ENCODE measurements at places on chromosomes 11 and 22. TPM values are rescaled to one million over a fixed set of nuclear protein-coding genes. Genes with fewer than 3 reads are reported as not detected.

Gene PATE2
- total RNA-seq: not detected

Gene ZW10
- 13.3 TPM for total RNA-seq

DNA sequence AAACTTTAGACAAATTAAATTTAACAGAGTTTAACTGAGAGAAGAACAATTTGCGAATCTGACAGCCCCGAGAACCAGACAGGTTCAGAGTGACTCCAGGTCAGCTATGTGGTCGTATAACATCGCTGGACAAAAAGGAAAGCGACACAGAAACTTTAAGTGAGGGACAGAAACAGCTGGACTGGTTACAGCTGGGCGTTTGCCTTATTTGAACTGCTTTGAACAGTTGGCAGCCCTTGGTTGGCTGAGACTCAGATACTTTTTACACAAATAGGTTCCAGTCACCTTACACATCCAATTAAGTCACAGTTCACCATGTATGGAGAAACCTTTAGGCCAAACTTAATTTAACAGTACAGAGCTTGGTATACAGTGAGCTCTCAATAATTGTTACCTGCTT, 436.9 kb downstream of the GUCY1A2 start:
- no peak for DNase-seq

DNA sequence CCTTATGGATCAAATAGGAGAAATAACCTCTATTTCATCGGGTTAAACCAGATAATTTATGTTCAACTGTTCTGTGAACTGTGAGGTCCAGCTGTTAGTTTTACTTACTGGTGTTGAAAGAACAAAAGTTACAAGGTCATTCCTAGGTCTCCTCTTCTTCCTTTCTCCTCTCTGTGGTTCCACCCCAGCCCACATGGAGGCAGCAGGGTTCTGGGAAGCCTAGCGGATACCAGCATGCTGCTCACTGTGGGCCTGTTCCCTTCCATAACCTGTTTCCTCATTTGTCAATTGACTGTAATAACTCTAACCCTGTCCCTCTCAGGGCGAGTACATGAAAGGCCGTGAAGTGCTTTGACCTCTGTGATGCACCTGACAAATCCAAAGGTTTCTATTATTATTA, 27.8 kb downstream of the RELT start:
- no peak for DNase-seq

DNA sequence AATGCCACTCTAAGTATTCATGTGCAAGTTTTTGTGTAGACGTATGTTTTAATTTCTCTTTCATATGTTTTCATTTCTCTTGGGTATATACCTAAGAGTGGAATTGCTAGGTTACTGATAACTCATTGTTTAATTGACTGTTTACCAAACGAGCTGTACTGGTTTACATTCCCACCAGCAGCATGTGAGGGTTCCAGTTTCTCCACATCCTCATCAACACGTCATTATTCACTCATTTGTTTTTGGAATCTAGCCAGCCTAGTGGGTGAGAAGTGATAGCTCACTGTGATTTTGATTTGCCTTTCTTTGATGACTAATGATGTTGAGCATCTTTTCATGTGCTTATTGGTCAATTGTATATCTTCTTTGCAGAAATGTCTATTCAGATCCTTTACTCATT, 4.0 kb downstream of the ANKRD13D start:
- no peak for DNase-seq

- no peak for DNase-seq
Measured at GRCh38 chr11:69534166-69534530, 52.7 kb downstream of the LINC01488 start.

DNA sequence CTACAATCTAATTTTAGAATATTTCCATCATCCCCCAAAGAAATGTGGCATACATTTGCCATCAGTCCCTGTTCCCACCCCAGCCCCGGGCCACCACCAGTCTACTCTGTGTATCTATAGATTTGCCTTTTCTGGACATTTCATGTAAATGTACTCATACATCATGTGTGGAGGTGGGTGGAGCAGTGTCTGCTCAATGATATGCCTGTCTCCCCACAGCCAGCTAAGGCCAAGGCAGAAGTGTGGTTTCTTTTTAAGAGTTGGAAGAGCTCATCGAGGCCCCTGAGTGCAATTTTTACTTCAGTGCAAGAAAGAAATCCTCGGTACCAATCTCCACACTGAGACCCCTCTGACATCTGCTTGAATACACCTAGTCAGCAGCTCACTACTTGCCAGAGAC, 80.5 kb downstream of the TP53I11 start:
- DNase-seq: no peak

DNA sequence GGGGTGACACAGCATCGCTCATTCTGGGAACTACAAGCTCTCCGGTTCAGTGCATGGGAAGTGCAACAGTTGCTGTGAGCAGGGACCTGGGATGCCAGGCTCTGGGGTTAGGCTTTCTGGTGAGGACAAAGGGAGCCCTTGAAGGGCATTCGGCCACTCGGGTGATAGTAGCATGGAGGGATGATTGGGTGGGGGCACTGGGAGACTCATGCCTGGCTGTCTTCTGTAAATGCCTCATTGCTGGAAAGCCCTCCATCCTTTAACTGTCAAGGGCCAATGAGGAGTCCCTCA, 9.9 kb downstream of the OAF start:
- no peak for DNase-seq

DNA sequence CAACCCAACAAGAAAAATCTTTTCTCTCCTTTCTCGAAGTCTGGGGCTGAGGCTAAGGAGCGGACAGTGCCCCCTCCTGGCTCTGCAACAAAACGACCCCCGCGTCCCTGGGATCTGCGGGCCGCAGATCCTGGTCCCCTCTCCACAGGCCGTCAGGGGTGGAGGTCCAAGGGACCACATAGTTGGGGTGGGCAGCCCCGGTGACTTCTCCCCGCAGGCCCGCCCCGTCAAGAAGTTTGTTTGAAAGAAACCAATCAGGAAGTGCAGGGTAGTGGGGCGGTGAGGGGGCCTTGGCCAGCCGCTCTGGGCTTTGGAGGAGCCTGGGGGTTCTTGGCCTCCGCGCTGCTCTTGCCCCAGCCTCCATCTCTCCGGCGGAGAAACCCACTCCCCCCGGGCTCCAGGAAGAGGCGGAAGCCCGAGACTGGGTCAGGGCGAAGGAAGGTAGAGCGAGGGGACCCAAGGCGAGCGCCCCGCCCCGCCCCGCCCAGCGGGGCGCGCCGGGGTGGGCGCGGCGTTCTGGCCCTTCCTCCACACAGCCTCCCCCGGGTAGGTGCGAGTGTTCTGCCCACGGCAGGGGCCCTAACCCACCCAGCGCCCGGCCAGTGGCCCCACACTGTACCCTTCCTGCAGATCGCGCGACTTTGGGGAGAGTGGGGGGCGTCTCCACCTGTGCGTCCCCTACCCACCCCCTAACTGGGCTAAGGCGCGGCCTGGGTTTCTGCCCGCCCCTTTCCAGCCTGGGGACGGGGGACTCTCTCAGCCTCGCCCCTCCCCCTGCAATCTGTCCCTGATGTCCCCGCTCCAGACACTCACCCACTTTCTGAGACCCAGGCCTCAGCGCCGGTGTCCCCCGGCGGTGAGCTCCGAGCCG, 1.3 kb downstream of the TP53I11 start:
- no peak for DNase-seq

DNA sequence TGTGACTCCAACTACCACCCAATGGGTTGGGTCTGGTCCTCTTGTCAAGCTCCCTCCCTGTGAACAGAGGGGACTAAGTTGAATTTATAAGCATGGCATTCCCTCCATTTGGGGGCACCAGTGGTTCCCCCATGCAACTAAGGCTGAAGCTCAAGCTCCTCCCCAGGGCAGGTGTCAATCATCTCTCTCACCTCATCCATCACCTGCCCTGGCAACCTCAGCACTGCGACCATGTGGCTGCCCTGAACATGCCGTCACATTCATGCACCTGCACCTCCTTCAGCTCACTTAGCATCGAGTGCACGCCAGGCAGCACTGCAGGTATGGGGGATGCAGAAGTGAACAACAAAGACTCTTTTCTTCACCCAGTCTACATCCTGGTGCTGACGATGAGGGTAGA, 799.3 kb downstream of the TBC1D22A start:
- DNase-seq: no peak

DNA sequence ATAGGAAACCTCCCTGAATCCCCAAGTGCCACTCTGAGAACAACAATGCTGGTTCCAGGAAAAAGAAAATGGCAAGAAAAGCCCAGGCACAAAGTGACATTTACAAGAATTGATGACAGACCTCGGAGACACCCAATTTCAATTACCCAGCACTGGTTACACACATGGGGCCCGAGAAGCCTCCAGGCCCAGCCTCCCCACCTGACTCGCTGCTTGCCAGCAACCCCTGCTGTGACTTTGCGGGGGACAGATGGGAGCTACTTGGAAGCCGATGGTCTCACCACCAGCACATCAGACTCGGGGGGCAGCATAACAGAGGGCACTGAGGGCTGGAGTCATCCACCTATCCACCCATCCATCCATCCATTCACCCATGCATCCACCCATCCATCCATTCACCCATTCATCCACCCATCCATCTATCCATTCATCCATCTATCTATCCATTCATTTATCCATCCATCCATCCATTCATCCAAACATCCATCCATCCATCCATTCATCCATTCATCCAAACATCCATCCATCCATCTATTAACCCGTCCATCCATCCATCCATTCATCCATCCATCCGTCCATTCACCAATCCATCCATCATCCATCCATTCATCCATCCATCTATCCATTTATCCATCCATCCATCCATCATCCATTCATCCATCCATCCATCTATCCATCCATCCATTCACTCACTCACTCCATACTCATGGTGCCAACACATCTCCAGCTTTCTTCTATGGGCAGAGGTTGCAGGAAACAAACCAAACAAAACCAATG, 567.6 kb downstream of the BRD1 start:
- no peak for DNase-seq

DNA sequence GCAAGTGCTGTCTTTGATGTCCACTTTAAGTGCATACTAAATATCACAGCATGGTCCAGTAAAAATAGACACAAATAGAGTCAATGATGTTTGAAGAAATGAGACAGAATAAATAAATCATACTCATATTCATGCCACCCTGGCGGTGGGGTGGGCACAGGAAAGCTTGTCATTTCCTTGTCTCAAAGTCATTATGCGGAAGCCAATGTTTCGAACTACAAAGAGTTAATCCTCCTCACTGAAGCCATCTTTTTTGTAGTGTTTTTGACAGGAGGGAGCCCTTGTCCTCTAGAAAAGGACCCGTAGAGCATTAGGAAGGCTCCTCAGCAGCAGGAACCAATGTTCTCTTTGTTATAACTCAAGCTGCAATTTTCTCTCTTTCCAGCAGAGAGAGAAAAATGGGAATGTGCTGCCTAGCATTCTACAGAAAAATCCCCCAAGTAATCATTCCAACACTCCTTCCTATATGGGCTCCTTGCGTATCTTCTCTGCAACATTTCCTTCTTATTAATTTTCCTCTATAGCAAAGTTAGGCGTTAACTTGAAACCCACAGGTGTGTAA, 30.6 kb downstream of the SC5D start:
- DNase-seq: no peak

Gene MS4A6E
- total RNA-seq: not detected

DNA sequence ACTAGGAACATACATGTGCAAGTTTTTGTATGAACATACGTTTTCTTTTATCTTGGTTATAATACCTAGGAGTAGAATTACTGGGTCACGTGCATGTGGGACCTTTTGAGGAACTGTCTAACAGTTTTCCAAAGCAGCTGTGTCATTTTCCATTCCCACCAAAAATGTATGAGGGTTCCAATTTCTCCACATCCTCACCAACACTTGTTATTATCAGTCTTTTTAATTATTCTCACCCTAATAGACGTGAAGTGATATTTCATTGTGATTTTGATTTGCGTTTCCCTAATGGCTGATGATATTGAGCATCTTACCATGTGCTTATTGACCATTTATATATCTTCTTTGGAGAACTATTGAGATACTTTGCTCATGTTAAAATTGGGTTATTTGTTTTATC, 162.1 kb downstream of the CHST1 start:
- no peak for DNase-seq

DNA sequence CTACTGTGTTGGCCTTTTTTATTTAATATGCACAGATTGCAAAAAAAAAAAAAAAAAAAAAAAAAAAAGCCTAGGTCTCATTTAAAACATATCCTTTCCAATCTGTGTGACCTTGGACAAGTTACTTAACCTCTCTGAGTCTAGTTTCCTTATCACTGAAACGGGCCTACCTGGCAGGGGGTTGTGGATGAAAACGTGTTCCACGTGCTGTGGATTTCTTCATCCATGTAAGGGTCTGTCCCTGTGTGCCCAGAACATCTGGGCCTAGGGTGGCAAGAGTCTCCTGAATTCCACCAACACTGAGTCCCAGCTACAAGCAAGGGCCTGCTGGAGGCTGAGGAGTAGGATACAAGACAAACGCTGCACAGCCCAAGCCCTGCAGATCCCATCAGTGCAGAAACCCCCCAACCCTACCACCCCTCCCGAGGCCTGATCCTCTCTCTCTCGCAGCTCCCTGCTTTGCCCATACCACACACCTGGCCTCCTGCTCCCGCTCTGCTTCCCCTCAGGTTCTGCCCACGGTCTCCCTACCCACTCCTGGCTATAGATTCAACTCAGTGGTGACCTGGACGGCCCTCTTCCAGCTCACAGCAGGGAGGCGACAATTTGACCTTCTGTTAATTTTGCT, 4.7 kb upstream of the GNAZ start:
- DNase-seq: no peak

Gene NRIP3
- total RNA-seq: 4.2 TPM

DNA sequence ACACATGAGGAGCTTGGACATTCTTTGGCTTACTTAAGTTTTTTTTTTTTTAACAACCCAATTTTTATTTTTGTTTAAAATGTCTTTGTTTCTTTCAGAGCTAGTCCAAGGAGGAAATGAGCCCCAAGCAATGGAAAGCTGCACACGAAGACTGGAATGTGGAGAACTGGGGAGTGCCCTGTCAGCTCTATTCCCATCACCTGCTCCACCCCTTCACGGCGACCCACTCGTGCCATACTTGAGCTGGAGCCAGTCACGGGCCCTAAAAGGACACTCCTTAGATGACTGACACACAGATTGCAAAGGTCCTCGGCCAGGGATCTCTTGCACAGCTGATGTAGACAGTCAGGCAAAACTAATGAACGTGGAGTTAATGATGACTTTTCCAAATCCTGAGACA, 10.6 kb upstream of the SLC25A18 start:
- no peak for DNase-seq
